Suprapubic skin (tissue), 4 donors: ENCODE measurements at places on chromosomes 2 and 18.

DNA sequence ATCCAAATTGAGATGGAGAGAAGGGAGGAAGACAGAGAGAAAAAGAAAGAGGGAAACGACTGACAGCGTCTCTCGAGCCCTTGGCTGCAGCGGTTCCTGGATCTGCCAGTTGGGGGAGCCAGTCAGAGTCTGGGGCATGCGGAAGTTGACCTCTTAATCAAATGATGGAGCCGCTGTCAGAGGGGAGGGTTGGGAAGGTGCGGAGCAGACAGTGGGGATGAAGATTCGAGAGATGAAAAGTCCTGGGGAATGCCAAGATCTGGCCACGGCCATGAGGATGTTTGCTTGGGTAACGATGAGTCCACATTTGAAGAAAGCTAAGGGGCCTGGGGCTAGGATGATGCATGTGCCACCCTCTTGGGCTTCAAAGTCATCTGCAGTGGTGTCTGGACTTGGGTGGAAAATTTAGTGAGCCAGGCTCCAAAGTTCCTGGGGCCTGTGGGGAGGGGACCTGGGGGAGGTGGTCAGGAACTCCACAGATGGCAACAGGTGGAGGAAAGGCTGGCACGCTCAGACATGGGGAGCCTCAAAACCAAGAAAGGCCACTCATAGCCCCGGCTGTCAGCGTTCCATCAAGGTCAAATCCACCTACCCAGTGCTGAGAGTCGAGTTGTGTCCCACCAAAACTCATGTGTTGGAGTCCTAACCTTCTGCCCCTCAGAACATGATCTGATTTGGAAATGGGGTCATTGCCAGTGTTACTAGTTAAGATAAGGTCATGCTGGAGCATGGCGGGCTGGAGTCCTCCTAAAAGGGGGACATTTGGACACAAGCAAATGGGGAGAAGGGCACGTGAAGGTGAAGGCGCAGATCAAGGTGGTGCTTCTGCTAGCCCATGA, 200.1 kb downstream of the NDUFA10 start:
- DNase-seq, result peak; percentile 75

GRCh38 chr2:223104336-223105132, 52.5 kb downstream of the KCNE4 start:
- no peak for DNase-seq

- no peak for DNase-seq
Measured at GRCh38 chr2:5254791-5255332, 437.3 kb upstream of the SOX11 start.

DNA sequence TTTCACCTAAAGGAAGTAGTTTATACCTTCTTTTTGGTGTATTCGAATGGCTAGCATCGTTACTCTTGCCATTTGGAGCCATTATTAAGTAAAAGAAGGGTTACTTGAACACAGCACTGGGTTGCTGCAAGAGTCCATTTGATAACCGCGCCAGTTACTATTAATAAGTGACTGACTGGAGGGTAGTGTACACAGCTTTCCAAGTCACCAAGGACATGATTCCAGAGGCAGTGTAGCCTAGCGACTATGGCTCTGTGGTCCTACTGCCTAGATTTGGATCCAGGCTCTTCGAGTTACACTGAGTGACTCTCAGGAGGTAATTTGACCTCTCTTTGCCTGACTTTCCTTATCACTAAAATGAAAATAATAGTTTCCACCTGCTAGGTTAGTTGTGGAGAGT, 206.8 kb downstream of the MEIS1 start:
- DNase-seq, result no peak

DNA sequence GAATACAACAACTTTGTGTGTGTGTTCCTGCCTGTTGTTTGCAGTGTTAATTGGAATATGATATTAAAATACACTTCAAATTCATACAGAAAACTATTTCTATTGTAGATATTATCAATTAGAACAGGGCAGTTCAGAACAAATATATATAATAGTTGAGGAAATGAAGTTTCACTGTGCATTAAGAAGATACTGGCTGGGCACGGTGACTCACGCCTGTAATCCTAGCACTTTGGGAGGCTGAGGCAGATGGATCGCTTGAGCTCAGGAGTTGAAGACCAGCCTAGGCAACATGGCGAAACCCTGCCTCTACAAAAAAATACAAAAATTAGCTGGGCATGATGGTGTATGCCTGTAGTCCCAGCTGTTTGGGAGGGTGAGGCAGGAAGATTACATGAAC, 79.3 kb downstream of the ASAP2 start:
- DNase-seq, result no peak
